Frontal cortex (tissue), 4 donors: ENCODE measurements at places on chromosomes 3 and 15. TPM values are rescaled to one million over a fixed set of nuclear protein-coding genes. Genes with fewer than 3 reads are reported as not detected.

GRCh38 chr15:85097250-85097649, 115.6 kb downstream of the PDE8A start:
- DNase-seq, result no peak

DNA sequence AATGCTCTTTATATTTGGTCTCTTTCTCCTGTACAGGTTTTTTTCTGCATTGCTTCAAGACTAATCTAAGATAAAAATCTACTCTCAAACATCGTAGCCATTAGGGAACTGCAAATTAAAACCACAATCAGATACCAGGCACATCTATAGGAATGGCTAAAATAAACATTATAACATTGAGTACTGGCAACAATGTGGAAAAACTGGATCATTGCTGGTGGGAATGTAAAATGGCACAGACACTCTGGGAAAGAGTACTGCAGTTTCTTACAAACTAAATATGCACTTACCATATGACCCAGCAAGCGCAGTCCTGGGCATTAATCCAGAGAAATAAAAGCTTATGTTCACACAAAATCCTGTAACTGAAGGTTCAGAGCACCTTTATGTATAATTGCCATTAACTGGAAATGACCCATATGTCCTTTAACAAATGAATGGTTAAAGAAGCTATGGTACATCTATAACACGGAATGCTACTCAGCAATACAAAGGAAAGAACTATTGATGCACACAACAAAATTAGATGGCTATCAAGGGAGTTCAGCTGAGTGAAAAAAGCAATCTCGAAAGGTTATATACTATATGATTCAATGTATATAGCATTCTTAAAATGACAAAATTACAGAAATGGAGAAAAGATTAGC, 6.3 kb downstream of the ABCC5 start:
- no peak for DNase-seq

GRCh38 chr3:173066044-173067004, 74.7 kb downstream of the SPATA16 start:
- no peak for DNase-seq

GRCh38 chr3:55897573-55898224, 410.6 kb upstream of the WNT5A start:
- no peak for DNase-seq

GRCh38 chr15:28987337-28987736, 101.6 kb downstream of the APBA2 start:
- DNase-seq, result no peak

GRCh38 chr3:127800508-127800907, 21.8 kb downstream of the MGLL start:
- no peak for DNase-seq

DNA sequence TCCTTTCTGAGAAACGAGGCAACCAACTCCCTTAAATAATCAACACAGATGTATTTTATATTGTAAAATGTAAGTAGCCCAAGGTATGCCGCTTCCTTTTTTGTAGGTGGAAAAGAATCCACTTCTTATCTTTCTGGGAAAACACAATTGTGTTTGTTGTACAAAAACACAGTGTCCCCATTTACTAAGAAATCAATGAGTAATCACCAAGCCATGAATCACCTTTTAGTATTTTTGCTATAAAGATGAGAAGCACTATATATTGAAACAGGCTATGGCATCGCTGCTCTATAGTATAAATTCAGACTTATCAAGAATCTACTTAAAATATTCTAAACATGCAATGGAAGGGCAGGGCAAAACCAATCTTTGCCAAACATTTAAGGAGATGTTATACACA, 104.0 kb downstream of the TNIK start:
- DNase-seq, result no peak

DNA sequence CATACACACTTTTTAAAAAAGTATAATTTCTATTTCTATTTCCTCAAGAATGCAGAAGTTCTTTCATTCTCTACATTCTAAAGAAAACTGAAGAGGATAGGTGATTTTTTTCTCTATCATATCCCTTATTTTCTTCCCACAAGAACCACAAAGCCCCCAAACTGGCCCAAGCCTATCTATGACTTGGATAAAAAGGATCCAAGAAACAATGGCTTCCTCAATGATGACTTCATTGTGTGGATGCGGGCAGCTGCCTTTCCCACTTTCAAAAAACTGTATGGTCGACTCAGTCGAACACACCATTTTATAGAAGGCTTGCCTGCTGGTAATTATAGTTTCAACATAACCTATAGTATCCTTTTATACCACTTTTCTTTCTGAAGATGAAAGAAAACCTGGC, 52.9 kb upstream of the TBC1D23 start:
- no peak for DNase-seq

GRCh38 chr3:87179642-87180041, 47.5 kb upstream of the CHMP2B start:
- no peak for DNase-seq

- DNase-seq, result no peak
These were observed 27.2 kb downstream of the INTS14 start for GRCh38 chr15:65583701-65584100.

- no peak for DNase-seq
These were observed 68.7 kb upstream of the CGNL1 start for GRCh38 chr15:57307527-57308169.

DNA sequence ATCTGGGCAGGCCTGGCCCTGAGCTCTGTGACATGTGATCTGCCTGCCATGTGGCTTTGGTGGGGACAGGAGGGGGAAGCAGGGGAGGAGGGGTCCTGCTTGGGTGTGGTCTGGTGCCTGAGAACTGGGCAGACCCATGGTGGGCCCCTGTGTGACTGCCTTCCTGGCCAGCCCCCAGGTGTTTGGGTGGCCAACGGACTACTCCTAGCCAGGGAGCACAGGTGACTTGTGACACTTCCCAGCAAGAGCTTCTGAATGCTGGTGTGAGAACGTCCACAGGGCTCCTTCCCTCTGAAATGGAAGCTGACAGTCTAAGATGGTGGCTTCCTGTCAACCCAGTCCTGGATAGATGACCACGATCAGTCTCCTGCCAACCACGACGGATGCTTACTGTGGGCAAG, 136.1 kb upstream of the MEF2A start:
- no peak for DNase-seq

GRCh38 chr3:124885466-124886167, 1.5 kb downstream of the ITGB5 start:
- DNase-seq, result no peak

DNA sequence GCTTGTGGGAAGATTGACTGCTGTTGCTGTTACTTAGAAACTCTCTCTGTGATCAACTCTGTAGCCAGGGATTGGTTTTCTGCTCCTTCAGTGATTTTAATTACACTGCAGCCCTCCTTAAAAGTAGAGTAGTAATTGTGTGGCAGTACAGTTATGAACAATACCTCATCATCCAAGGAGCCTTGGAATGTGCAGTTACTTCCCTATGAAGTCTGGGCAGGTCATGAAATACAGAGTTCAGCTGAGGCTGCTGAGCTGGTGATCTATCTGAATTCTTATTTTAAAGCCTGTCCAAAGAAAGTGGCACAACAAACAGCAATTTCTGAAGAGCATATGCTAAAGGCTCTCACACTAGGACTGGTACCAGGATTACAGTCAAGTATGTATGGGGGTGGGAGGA, 37.4 kb upstream of the MRPL3 start:
- no peak for DNase-seq

- DNase-seq, result no peak
These were observed 70.9 kb downstream of the IGF1R start for GRCh38 chr15:98719137-98719740.

- DNase-seq, result no peak
These were observed 149.9 kb downstream of the LRRK1 start for GRCh38 chr15:101068961-101069653.

DNA sequence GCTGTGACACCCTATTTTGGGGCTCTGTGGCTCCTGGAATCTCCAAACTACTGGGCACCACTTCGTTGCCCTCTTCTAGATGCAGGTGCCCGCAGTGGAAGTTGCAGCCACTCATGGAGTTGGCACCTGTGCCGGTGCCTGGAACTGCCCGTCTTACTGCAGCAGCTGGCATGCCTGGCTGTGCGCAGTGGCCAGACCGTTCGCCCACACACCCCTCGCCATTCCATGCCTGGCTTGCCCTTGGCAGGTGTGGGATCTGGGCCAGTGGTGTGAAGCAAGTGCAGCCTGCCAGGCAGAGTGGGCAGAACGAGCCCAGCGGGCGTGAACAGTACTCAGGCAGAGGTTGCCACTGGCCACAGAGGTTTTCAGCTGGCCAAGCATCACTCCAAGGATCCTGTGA, 1286.7 kb downstream of the ROBO1 start:
- no peak for DNase-seq

- DNase-seq, result peak; percentile 37
These were observed 543 bp downstream of the ARPIN start for GRCh38 chr15:89912145-89912673.

- no peak for DNase-seq
These were observed 557.2 kb upstream of the RGMA start for GRCh38 chr15:93646193-93646592.

- no peak for DNase-seq
These were observed 42.2 kb downstream of the TM2D3 start for GRCh38 chr15:101609742-101610610.

GOLGA8S gene
- not detected for total RNA-seq

SLC28A2 gene
- total RNA-seq, result not detected

SLC22A14 gene
- total RNA-seq, result under 0.01 TPM

CCR8 gene
- total RNA-seq, result not detected

CLDN18 gene
- total RNA-seq, result not detected

TMCO5A gene
- total RNA-seq, result not detected

SCN11A gene
- under 0.01 TPM for total RNA-seq

TEX55 gene
- not detected for total RNA-seq

ACTRT3 gene
- 3.3 TPM for total RNA-seq

RBP2 gene
- not detected for total RNA-seq

TNFAIP8L3 gene
- total RNA-seq, result 2.9 TPM

HCLS1 gene
- total RNA-seq, result 0.82 TPM

GCNT3 gene
- total RNA-seq, result 0.41 TPM
